Fibroblast of skin of back (primary cell): ENCODE measurements at places on chromosomes 7 and 10.

DNA sequence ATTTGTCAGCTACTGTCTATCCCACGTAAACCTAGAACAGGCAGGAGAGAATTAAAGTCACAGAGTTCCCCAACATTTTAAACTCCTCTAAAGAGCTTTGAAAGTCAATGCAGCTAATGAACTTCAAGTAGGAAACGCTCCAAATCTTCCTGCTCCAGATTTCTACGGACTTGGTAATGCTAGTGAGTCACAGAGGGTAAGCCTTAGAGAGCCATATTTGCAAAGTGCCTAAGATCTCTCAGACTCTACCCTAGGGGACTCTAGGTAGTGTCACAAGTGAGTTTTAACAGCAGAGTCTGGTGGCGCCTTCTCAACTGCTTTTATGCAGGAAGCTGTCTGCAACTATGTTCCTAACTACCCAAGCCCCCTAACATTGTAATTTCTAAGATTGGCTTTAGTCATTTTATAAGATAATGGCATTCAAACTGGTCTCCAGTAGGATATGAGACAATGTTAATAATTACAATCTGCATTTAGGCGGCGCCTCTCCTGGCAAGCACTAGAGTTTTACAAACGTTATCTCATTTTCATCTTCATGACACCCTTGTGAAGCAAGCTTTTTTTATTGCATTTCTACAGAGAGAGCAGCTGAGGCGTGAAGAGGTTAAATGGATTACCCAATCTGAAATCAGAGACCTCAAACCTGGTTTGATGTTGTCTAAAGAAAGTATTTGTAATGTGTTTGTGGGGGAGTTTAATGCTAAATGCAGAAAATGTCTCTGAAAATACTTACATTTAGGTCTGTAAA is 22.0 kb upstream of the FZD1 start:
- peak; percentile 42 for DNase-seq

DNA sequence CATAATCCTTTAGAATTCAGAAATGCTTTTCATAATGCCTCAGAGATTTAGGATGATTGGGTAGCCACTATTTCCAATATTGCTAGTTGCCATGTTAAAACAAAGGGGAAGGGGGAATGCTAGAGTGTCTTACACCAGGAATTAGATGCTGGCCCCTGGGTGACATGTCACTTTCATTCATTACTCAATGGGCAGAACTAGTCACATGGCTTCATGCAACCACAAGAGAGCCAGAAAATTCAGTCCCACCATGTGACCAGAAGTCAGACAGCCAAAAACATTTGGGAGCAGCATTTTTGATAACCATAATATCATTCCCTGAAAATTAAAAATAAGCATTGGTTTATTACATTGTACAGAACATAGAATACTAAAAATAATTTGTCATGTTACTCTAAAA is 81.2 kb downstream of the CREB5 start:
- DNase-seq = no peak

GRCh38 chr10:11253385-11254002 is 235.8 kb downstream of the CELF2 start:
- DNase-seq = no peak

DNA sequence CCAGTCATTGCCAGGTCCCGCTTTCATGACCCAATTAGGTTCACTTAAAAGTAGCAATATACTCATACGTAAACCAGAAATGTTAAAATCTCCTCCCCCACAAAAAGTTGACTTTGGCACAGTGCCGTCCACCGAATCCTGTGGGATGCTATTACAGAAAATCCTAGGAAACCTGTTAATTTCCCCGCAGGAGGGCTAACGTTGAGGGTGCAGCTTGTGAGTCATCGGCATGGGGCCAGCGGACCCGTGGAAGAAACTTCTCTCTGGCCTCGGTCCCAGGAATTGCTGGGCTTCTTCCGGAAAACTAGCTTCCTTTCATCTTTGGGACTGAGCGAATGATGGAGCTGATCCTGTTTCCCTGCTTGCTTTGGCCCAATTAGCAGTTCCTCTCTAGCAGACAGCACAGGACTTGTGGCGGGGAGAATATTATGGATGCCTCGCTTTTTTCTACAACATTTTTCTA is 13.5 kb downstream of the CRYGN start:
- DNase-seq = peak; percentile 84
